ENCODE measurements at places on chromosomes 2 and 18.

DNA sequence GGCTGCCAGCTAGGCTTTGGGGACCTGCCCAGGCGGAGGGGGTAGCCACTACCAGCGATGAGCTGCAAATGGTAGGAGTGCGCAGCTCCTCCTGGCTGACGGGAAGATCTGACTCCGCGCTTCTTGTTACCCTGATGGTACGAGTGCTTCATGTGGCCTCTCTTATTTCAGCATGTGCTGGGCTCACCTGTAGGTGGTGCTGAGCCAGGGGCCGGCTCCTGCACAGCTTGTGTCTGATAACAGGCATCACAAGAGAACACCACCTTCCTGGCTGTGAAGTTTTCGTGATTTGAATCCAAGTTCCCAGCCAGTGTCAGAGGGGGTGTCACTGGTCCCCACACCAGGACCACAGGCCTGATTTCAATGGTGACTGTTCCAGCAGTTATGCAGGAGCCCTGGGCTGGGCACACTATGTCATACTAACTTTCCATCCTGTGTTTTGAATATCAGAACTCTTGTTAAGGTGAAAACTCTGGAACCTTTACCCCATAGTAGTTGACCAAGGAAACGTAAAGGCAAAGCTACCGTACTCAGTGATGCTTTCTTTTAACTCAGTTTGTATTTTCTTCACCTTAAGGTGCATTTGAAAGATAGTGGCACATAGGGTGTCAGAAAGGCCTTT is 28.0 kb downstream of the APCDD1 start:
- DNase-seq: no peak

GRCh38 chr2:161223139-161223732 is 63.0 kb downstream of the TANK start:
- DNase-seq: no peak

DNA sequence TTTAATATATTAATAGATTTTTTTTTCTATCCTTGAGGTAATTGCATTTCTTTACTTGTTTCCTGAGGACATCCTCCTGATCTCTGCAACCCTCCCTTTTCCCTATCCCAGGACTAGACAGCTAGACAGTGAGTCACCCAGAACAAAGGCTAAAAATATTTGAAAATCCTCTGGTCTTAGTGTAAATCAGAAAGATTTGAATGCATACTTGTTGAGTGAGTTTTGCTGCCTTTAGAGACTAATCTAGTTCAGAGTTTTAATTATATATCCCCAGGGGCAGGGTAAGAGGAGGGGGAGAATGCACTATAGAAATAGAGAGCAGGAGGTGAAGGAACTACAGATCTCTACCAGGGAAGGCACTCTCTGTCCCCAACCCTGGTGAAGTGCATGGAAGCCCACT is 202.3 kb upstream of the TCF4 start:
- no peak for DNase-seq

GRCh38 chr18:35378574-35378896 is 1.4 kb upstream of the ZNF396 start:
- DNase-seq: no peak

GRCh38 chr2:152437276-152438108 is 102.5 kb downstream of the FMNL2 start:
- DNase-seq: no peak

DNA sequence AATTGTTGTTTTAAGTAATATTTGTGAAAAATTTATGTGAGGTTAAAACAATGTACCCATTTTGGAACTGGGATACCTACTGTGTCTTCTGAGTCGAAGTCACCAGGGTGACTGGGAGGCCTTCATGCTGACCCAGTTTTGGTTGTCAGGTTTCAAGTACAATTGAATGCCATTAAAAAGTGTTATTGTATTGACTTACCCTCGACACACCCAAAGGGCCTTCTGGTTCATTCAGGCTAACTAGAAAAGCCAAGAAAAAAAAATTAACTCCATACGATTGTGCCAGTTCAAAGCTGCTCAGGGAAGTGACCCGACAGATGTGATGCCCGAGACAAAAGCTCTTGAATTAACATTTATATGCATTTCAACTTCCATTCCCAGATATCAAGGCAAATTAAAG is 190.0 kb downstream of the ST6GAL2 start:
- no peak for DNase-seq

- no peak for DNase-seq
Observed at GRCh38 chr18:26511339-26512071, 36.8 kb downstream of the KCTD1 start.

Measured in T-helper 17 cell (primary cell).